Activated CD4-positive, alpha-beta T cell treated with anti-CD3 and anti-CD28 coated beads, Interleukin-2, amount 50 U/mL, for 48 hours (primary cell): ENCODE measurements at places on chromosomes 5 and 9.

GRCh38 chr9:36174731-36175130 is 5.5 kb downstream of the CCIN start:
- DNase-seq = no peak

DNA sequence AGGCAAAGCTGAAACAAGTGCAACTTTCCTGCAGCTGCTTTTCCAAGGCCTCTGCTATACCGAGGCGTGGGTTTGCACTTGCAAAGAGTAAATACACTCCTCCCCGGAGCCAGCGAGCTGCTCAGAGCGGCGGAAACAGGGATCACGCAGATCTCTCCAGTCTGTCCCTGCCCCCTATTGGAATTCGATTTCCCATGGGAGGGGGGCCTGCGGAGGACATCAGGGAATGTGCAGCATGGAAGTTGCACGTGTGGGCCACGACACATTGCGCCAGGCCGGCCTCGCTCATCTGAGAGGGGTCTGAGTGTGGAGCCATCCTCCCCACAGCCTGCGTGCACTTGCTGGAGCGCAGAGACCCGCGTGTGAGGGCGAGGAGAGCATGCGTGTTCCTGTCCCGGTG is 104.3 kb upstream of the PHYKPL start:
- no peak for DNase-seq

GRCh38 chr5:143142596-143143435 is 260.7 kb downstream of the NR3C1 start:
- DNase-seq = no peak

GRCh38 chr9:12627096-12627495 is 66.1 kb upstream of the TYRP1 start:
- DNase-seq = no peak

DNA sequence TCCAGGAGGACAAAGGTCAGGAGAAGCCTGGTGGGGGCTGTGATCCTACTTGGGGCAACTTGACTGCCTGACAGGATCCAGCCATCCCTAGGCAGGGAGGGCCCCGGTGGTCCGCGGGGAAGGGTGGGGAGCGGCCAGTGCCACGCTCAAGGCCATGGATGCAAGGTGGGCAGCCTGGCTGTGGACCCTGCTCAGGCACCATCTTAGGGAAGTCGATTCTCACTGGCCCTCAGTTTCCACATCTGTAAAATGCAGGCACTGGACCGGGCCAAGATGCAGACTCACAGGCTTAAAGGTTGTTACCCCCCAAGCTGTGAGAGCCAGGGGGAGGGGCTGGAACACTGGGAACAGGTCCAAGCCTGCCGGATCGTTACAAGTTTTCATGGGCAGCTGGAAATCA is 8.7 kb upstream of the DOLPP1 start:
- DNase-seq = no peak

GRCh38 chr5:133868946-133869518 is 99.4 kb downstream of the C5orf15 start:
- peak; percentile 87 for DNase-seq

GRCh38 chr5:1387059-1387755 is 42.3 kb upstream of the CLPTM1L start:
- DNase-seq = no peak

DNA sequence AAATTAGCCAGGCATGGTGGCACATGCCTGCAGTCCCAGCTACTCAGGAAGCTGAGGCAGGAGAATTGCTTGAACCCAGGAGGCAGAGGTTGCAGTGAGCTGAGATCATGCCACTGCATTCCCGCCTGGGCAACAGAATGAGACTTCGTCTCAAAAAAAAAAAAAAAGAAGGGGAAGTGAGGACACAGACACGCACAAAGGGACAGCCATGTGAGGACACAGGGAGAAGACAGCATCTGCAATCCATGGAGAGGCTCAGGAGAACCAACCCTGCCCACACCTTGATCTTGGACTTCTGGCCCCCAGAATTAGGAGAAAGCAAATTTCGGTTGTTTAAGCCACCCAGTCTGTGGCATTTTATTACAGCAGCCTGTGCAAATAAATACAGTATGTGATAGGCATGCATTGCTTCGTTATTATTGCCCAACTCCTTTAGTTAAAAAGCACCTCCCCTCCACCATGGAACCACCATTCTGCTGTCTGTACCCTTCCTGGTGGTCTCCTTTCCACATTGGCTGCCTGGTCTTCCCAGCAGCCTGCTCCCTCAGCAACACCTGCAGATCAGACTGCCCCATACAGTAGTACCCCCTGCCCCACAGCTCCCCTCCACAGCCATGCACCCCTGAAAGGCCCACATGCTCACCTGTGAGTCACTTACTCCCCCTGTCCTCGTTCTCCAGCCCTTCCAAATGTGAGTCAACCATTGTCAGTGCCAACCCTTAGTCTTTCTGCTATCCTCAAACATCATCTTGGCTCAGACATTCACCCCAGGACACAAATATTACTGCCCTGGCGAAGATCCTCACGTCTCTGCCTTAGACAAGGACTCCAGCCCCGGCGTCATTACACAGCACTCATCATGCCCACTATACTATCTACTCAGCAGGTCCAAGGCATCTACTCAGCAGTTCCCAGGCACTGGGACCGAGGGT is 128.8 kb downstream of the ROR2 start:
- no peak for DNase-seq

- DNase-seq = no peak
These were observed 56.8 kb downstream of the LIX1 start for GRCh38 chr5:97085459-97086181.

GRCh38 chr5:72057816-72058215 is 49.5 kb upstream of the MAP1B start:
- no peak for DNase-seq

DNA sequence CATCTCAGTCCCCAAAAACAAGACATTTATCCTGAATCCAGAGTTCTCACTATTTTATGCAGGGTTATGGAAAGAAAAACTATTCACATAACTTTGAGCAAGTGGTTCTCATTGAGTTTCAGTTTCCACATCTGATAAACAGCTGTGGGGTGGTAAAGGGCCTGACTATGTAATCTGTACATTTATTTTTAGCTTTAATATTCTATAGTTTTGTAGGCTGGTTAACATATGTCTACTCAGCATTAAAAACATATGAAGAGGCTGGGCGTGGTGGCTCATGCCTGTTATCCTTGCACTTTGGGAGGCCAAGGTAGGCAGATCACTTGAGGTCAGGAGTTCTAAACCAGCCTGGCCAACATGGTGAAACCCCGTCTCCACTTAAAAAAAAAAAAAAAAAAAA is 301.5 kb upstream of the CCNG1 start:
- no peak for DNase-seq

- DNase-seq = no peak
These were observed 927.6 kb upstream of the DMAC1 start for GRCh38 chr9:8727191-8727590.

- DNase-seq = no peak
These were observed 602.6 kb downstream of the MTRR start for GRCh38 chr5:8471581-8471980.

- no peak for DNase-seq
These were observed 20.5 kb upstream of the ZFR start for GRCh38 chr5:32465076-32465475.

DNA sequence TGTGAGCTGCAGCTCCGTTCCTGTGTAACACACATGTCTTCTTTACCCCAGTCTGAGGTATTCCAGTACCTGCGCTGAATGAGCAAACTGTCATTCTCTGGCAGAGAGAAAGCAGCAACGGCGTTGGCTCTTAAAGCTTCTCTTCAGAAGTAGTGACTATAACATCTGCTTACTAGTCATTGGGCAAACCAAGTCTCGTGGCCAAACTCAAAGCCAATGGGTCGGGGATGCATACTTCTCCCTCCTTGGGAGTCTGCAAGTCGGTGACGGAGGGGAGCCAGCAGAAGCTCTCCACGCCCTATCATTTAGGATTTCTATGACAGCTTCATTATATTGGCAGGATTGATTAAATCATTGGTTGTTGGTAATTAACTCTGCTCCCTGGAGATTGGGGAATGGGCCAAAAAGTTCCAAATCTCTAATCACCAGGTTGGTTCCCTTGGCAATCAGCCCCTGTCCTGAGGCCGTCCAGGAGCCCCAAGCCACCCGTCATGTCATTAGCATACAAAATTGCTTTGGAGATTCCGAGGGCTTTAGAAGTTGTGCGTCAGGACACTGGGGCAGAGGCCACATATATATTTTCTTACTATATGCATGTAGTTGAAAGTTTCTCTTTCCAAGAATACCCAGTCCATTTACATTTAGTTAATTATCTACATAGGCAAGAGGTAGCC is 44.9 kb downstream of the ZNF354A start:
- DNase-seq = no peak

- DNase-seq = no peak
These were observed 7.5 kb downstream of the RPS6 start for GRCh38 chr9:19372567-19372966.

DNA sequence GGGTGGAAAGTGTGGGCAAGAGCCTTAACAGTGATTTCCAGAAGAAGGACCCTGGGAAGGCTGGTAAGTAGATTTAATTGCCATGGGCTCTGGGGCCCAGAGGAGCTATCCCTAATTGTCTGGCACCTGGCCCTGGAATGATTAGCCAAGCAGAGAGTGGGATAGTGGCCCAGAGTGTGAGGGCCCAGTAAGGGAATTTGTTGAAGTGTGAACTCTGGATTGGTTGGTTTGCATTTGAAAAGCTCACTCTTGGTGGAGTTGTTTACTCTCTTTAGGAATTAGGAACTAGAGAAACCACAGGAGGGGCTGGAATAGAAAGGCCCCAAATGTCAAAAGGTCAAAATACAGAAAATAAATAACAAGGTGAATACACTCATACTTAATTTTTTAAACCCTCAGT is 207.1 kb downstream of the GABRG2 start:
- no peak for DNase-seq

DNA sequence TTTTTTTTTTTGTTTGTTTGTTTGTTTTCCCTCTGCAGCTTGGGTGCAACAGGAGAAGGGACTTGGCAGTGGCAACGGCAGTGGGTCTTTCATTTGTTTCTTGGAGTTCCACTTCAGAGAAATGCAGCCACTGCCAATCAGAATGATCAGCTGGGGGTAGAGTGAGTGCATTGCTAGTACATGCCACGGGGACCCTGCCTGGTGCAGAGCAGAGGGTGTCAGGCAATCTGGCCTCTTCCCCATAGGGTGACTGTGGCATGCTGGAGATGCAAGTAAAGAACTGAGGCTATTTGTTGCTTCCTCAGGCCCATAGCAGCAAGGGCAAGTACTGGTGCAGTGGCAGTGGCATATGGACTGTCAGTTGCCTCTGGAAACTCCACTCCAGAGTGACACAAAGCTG is 1073.6 kb upstream of the EDIL3 start:
- DNase-seq = no peak

DNA sequence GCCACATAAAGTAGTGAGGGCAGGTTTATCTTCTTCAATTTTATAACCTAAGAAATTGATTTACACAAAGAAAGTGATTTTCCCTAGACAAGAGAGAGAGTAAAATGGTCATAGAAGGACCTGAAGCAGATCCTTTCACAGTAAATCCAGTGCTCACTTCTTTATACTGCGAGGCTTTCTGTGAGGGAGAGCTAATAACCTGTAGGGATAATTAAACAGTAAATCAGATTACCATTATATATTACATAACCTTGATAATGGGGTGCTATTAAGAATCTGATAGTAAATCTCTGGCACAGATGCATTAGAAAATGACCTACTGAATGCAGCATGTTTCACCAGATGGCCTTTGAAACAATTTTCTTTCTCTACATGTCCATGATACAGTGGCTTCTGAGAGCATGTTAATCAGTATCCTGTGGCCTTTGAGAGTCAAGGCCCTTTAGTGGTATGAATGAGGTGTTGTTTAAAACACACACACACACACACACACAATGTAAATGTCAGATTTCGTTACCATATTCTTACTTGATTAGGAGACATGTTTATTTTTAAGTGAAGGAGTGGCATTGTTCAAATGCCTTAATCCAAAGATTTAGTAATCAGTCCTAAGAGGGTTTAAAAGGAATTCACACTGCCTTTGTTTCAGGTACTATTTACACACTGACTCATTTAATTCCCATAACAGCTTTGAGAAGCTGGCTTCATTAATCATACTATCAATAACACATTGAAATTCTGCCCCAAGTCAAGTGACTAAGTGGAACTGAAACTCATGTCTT is 124.7 kb downstream of the ALDH1A1 start:
- no peak for DNase-seq

- no peak for DNase-seq
These were observed 135.0 kb downstream of the OXCT1 start for GRCh38 chr5:41735213-41735612.

DNA sequence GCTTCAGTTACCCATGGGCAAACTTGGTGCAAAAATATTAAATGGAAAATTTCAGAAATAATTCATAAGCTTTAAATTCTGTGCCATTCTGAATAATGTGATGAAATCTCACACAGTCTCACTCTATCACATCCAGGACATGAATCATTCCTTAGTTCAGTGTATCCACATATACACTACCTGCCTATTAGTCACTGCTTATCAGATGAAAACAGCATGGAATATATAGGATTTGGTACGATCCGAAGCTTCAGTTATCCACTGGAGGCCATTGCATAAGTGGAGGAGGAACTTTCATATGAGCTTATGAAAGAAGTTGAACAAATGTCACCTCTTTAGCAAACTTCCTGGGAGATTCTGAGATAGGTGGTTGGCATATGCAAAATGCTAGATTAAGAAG is 64.2 kb downstream of the GAPVD1 start:
- DNase-seq = no peak

GRCh38 chr5:140141241-140141640 is 15.5 kb downstream of the IGIP start:
- no peak for DNase-seq

DNA sequence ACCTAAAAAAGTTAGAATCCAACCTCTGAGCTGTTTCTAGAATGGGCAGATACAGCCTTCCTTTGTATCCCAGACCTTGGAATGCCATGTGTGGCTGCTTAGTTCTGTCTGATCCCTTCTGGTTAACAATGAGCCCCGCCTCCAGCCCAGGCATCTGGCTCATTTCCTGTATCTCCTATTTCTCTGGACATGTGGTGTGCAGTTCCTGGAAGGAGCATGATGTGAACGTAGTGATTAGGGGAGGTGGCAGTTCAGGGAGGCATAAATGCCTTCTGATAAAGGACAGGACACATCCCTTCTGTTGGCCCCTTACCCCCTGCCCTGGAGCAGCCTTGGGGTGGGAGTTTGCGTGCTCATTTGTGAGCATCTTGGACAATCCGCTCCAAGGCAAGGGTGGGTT is 243.0 kb downstream of the ZSWIM6 start:
- DNase-seq = no peak

GRCh38 chr5:125480911-125481310 is 734.5 kb upstream of the ZNF608 start:
- no peak for DNase-seq

DNA sequence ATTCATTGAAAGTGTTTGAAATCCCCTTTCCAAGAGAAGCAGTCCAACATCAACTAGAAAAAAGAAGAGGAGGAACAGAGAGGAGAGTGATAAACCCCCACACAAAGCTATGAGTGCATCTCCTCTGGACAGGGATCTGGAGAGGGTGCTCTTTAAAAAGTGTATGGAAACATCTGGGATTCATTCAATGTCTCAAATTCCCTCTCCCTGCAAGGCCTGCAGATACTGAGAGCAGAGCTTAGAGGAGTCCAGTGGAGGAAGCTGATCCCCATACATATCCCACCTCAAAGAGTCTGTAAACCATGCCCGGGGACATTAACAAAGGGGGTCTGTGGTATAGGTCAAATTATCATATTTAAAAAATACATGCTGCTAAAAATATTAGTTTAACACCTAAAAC is 2.2 kb downstream of the SPOCK1 start:
- no peak for DNase-seq

GRCh38 chr5:147391781-147392180 is 118.1 kb downstream of the DPYSL3 start:
- DNase-seq = no peak

GRCh38 chr5:133732536-133732935 is 120.2 kb upstream of the FSTL4 start:
- DNase-seq = no peak
